ENCODE measurements at places on chromosomes 7 and 10.

DNA sequence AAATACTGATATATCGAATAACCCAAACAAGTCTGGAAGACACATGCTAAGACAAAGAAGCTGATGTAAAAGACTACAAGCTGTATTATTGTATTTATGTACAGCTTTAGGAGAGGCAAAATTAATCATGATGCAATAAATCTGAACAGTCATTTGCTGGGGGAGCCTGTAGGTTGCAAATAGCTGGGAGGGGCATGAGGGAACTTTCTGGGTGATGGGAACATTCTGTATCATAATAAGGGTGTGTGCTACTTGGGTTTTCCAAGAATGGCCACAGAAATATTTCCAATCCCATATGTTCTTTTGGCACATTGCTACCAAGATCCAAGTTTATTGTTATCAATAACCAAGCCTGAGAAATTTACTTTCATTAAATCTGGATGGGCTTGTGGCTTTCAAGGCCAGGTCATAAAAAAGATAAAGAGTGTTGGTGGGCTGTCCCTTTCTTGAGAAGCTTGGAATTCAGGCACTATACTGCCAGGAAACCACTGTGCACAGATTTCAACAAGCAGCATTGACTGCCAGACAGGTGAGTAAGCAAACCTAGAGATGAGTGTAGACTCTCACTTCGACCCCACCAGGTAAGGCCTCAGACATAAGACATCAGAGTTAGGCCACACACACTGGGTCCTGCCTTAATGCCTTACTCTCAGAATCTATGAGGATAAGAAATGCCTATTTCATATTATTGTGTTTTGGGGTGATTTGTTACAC, 629.7 kb upstream of the FZD8 start:
- DNase-seq, result peak; percentile 70

- peak; percentile 27 for DNase-seq
These were observed 4.5 kb upstream of the ZNF438 start for GRCh38 chr10:31036209-31036608.

- peak; percentile 25 for DNase-seq
These were observed 80.4 kb downstream of the PPP1R3C start for GRCh38 chr10:91552274-91553095.

- peak; percentile 41 for DNase-seq
These were observed 4.8 kb downstream of the LAMB1 start for GRCh38 chr7:107998150-107998549.

- DNase-seq, result no peak
These were observed 163.1 kb downstream of the AUTS2 start for GRCh38 chr7:69761290-69761922.

GRCh38 chr10:61832866-61833481, 68.5 kb upstream of the ARID5B start:
- DNase-seq, result peak; percentile 72
